Stimulated activated CD4-positive, alpha-beta T cell treated with anti-CD3 and anti-CD28 coated beads, Interleukin-15, amount 100 ng/mL, for 48 hours (primary cell): ENCODE measurements at places on chromosomes 13 and 19.

DNA sequence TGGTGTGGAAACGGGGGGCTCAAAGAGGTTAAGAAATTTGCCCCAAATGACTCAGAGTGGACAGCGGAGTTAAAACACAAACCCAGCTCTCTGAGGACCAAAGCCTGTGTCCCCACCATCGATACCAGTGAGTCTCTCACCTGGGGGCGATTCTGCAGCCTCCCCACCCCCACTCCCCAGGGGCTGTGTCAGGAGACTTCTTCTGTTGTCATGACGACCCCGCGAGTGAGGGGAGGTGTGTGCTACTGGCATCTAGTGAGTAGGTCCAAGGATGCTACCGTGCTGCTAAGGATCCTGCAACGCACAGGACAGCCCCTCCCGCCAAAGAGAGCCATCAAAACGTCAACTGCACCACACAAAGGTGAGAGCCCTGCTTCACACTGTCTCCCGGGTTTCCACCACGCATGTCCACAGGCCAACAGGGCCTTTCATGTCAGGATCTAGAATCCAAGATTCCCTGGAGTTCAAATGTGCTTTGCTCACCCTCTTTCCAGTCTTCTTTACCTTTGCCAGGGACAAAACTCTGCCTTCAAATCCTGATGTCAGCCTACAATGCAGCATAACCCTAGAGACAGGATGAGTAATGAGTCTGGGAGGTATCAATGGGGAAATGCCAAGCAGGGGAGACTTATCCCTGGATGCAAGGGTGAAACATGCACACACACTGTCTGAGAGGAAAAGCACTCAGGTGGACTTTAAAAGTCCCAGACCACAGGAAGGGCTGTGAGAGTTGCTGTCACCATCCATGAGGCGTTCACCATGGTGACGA is 3.9 kb downstream of the RANBP3 start:
- no peak for DNase-seq

GRCh38 chr13:37795326-37795725 is 74.2 kb downstream of the TRPC4 start:
- no peak for DNase-seq

- DNase-seq, result no peak
Observed at GRCh38 chr13:73937441-73937840, 196.8 kb downstream of the KLF12 start.

- DNase-seq, result no peak
Observed at GRCh38 chr19:33022472-33023116, 42.1 kb downstream of the RHPN2 start.

DNA sequence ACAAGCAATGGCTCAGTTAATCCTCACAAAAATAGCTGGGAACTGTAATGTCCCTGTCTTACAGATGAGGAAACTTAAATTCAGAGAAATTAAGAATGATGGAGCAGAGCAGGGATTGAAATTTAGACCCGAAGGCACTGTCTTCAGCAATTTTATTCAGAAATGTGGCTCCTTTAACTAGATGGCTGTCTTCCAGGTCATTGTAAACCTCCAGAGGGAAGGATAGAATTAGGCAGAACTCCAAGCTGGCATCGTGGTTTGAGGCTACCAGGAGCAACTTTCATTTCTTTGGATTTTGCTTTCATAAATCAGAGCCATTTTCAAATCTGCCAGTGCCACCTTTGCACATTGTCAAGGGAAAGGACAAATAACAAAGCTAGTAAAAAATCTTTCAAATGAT is 339.0 kb downstream of the DCT start:
- no peak for DNase-seq

DNA sequence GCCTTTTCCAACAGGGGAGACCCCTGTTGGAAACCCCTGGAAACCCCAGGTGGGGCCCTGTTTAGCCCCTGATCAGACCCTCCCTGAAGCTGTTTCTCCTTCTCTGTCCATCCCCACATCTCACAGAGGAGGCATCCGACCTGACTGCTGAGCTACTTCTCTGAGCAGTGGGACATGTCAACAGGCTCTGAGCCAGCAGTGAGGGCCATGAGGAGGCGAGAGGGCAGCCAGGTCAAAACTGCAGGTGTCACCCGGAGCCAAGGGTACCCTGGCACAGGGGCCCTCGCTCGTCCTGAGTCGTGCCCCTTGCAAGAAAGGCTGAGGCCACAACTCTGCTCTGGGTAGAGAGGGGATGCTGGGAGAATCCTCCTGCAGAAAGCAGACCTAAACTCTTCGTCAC is 13.6 kb downstream of the PEPD start:
- DNase-seq, result no peak

GRCh38 chr13:45713106-45713690 is 11.1 kb downstream of the CBY2 start:
- no peak for DNase-seq

DNA sequence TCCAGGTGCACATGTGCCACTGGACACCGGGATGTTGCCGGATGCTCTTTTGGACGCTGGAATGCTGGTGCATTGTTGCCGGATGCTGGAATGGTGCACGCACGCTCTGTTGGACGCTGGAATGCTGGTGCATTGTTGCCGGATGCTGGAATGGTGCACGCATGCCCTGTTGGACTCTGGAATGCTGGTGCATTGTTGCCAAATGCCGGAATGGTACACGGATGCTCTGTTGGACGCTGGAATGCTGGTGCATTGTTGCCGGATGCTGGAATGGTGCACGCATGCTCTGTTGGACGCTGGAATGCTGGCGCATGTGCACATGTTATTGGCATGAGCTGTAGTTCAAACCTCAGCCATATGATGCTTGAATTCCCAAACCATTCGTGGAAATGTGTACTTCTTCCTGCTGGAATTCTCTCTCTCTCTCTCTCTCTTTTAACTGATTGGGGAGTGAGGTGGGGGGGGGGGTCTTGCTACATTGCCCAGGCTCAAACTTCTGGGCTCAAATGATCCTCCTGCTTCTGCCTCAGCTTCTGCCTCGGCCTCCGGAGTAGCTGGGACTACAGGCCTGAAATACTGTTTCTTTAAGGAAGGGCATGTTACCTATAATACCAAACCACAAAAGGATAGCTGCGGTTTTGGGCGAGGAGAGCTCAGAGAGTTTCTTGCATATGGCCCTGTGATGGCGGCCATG is 1.2 kb upstream of the MCF2L start:
- DNase-seq, result no peak

GRCh38 chr13:25377244-25377962 is 5.6 kb downstream of the ATP8A2 start:
- DNase-seq, result no peak

DNA sequence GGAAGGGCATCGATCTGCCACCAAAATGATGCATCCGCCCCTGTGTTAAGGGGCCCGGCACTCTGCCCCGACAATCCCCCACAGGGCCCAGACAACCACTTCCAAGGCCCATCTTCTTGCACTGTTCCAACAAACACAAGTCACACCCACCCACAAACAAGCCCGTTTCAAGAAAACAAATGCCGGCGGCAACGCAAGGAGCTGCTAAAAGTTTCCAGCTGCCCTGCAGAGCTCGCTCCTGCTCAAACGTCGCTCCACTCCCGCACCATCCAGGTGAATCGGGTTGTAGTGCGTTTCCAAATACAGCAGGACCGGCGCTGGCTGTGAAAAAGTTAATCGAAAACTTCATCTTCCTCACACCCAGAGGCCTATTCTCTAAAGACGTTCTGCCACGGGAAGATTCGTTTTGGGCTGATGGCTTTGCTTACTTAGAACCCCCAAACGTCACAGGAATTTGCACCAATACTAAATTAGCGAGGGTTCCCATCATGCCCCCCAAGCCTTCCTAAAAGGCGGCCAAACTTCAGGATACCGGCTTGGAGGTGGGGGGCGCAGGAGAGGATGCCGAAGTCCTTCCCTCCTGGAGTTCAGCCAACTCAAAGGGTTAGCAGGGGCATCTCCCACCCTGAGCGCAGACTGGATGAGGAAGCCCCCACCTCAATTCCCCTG is 107.4 kb upstream of the DOCK9 start:
- no peak for DNase-seq

GRCh38 chr13:40697711-40698110 is 31.3 kb upstream of the FOXO1 start:
- DNase-seq, result no peak

- DNase-seq, result no peak
Observed at GRCh38 chr13:39729156-39729555, 73.7 kb downstream of the COG6 start.

DNA sequence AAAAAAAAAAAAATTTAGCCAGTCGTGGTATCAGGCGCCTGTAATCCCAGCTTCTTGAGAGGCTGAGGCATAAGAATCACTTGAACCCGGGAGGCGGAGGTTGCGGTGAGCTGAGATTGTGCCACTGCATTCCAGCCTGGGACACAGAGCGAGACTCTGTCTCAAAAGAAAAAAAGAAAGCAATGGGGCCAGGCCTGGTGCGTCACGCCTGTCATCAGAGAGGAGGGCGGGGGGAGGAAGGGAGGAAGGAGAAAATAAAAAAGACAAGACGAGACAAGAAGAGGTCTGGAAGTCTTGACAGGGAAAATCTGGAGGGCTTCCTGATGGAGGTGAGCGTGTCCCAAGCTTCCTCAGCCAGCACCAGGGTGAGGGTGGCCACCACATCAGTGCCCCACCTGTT is 54.9 kb upstream of the PTPRS start:
- no peak for DNase-seq
